NCI-H510A treated with DMSO at 0.1 percent for 48 hours (cell line): ENCODE measurements at places on chromosomes 11 and 22.

DNA sequence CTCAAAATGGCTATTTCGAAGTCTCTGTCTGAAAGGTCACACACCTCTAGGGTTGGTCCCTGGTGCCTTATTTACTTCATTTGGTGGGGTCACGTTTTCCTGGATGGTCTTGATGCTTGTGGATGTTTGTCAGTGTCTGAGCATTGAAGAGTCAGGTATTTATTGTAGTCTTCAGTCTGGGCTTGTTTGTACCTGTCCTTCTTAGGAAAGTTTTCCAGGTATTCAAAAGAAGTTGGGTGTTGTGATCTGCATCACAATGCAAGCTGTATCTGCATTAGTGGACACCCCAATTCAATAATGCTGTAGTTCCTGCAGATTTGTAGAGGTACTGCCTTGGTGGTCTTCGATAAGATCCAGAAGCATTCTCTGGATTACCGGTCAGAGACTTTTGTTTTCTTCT lies 63.5 kb upstream of the TP53AIP1 start:
- DNase-seq = no peak

DNA sequence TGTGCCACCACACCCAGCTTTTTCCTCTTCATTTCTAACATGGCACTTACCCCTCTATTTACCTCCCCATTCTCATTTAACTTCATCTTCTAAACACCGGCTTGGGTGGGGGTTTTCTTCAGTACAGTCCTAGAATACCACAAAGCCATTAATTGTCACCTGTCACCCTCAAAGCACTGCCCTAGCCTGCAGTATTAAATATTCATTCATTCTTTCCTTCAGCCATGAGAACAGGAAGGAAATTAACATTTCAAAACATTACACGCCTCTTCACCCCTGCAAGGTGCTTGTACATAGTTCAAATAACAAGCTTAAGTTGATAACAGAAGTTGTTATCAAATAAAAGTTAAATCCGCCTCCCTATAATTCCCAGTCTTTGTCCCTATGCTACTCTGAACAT lies 10.7 kb upstream of the VPS37C start:
- DNase-seq = no peak

DNA sequence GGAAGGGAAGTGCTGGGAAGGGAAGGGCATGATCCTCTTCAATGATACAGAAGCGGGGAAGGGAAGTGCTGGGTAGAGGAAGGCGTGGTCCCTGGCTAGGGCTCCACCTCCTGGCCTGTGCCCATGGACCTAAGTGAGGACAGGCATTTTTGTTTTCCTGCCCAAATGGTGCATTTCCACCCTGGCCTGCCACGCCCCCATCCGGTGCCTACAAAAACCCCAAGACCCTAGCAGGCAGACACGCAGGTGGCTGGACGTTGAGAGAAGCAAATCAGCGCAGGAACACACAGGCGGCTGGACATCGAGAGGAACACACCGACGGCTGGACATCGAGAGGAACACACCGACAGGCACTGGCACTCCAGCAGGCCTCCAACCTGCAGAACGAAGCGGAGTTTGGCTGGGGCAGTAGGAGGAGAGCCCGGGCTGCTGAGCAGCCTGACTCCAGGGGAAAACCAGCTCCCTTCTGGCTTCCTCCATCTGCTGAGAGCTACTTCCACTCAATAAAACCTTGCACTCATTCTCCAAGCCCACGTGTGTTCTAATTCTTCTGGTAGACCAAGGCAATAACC lies 628.3 kb downstream of the BUD13 start:
- DNase-seq = no peak

GRCh38 chr11:79025622-79026021 lies 415.2 kb downstream of the TENM4 start:
- DNase-seq = no peak

GRCh38 chr11:113001709-113002108 lies 40.5 kb downstream of the NCAM1 start:
- DNase-seq = peak; percentile 46

DNA sequence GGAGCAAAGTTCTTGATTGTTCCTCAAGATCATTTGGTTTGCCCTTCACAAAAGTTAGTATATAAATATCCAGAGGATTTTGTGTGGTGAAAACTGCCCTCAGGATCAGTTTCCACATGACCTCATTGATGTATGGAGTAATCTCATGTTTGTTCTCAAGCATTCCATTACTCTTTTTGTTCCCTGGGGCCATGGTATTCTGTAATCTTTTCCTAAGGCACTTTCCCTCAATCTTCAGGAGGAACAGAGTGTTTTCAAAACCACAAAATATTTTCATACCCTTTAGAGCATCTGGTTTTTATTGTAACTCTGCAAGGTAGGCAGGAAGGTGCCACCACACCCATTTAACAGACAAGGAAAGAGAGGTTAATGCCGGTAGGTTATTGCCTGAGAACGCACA lies 99.6 kb downstream of the FAM181B start:
- DNase-seq = no peak

DNA sequence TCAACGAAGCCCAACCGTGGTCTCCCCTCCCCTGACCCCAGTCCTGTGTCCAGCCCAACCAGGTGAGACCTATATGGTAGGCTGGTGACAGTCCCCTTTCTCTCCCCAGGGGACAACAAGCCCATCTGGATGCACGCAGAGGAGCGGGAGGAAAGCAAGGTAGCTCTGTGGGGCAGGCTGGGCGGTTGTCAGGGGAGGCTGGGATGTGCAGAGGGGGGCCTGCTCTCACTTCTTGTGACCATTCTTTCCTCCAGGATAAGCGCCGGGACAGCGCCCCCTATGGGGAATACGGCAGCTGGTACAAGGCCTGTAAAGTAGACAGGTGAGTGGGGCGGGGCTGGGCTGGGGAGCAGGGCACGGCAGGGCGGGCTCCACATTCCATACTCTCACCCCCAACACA lies 3.5 kb upstream of the RAB1B start:
- DNase-seq = no peak

DNA sequence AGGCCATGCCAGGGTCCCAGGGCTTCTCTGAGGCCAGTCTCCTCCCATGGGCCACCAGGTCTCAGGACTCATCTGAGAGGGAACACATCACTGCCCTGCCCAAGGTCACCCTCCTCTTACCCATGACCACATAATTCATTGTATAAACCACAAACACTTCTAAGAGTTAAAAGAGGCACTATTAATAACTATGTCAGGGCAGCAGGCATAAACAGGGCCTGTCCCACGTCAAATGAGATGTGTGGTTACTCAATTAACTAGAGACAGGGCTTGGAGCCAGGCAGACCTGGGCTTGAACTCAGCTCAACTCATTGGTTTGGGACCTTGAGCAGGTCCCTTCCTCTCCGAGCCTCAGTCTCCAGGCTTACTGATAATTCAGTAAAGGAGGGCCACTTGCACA lies 33.1 kb downstream of the ARAP1 start:
- no peak for DNase-seq

- DNase-seq = no peak
Measured at GRCh38 chr11:58688789-58689503, 42.8 kb downstream of the GLYAT start.

GRCh38 chr11:117071344-117071787 lies 26.9 kb downstream of the SIK3 start:
- DNase-seq = peak; percentile 62

DNA sequence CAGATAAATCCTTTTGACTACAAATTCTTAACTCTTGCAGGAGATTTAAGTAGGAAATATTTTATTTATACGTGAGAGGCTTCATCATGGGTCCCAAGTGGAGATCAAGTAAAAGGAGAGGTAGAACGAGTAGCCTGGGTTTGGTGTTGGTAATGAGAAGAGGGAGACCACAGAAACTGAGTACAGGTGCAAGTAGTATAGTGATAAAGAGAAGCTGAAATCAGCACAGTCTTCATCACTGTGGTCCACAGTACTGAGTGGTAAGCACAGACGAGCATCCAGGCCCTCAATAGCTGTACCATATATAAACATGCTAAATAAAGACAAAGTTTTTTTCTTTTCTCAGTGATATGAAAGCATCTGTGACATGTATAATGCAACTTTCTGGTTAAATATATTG lies 5.8 kb upstream of the OR52E5 start:
- DNase-seq = no peak

DNA sequence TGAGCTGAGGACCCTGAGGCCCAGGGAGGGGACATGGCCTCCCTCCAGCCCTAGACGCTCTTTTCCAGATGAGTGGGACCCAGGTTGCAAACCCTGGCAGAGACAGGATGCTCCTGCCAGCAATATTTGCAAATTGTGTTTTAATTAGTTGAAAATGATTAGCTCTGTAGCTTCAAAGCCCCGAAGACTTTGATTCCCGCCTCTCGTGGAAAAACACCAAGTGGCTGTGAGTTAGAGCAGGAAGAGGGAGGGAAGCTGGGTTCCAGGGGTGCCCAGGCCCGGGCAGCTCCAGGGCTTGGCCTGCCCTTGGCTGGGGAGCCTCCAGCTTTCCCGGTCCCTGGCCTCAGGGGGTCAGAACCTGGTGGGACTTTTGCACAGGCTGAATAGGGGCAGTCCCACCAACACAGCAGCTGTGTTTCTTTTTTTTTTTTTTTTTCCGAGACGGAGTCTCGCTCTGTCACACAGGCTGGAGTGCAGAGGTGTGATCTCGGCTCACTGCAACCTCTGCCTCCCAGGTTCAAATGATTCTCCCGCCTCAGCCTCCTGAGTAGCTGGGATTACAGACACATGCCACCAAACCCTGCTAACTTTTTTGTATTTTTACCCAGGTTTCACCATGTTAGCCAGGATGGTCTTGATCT lies 101.6 kb upstream of the RTL6 start:
- DNase-seq = no peak

DNA sequence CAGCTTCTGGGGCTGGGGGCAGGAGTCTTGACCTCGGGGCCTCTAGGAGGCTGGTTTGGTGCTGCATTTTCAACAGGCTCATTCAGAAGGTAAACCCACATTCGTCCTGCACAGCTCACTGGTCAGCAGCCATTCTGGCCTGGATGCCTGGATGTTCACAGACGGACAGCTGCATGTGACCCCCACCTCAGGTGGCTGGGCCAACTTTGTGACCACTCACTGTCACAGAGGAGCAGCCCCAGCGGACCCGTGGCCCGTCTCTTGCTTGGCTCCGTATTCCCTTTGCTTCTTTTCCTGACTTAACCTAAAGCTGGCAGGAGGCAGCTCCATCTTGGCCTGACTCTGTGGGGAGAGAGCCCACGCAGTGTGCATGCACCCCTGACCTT lies 8.2 kb downstream of the DGCR8 start:
- no peak for DNase-seq

DNA sequence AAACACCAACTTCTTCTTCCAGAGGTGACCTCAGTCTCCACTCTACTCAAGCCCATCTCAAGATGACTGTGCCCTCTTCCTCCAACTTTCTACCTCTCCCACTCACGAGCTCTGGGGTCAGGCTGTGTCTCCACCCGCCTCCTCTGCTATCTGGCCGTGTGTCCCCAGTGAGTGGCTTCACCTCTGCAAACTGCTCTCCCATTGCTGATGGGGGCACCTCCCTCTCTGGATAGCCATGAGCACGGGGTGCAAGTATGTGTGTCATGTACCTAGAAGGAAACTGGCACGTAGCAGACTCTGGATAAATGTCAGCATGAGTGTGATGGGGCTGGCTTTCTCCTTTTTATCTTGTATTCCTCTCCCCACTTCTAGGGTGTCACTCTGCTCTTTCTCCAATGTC lies 18.3 kb upstream of the RAC2 start:
- no peak for DNase-seq

DNA sequence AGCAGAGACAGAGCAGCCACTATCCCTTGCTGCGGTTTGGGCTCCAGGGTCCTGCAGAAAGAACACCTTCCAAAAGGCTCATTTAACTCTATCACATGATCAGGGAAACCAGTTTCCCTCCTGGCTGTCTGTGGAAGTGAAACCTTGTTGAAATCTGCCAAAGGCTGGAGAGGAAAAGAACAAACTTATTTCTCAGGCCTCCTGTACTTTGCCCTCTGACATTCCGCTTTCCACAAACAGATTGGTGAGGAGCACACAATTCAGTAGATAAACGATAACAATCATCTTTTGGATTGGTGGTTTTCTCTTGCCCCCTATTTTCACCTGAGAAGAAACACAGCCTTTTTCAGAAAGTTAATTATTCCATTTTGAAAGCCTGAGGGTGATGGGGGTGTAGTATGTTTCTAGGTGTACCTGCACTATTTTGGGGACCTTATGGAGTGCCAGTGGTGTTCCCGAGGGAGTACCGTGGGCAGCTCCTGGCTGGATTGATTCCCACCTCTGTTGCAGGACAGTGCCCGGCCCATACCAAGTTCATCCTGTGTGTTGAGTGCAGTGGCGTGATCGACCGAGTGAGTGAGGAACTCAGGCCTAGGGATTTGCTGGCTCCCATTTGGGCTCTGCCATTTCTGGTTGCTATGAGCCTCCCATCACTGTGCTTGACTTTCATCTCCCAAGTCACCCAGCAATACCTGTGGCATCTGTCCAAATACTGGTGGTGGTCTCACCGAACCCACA lies 102.0 kb downstream of the TBC1D22A start:
- no peak for DNase-seq

DNA sequence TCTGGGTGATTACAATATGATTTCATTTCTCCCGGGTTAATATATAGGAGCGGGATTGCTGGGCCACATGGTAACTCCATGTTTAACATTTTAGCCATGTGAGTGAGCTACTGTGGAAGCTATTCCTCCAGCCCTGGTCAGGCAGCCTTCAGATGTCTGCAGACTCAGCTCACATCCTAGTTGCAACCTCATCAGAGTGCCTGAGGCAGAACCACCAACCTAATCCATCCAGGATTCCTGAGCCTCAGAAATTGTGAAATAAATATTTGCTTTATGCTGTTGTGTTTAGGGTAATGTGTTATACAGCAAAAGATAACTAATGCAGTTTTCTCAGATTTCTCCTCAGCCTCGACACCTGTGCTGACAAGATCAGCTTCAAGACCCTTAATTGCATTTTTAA lies 676.8 kb downstream of the OPCML start:
- no peak for DNase-seq

DNA sequence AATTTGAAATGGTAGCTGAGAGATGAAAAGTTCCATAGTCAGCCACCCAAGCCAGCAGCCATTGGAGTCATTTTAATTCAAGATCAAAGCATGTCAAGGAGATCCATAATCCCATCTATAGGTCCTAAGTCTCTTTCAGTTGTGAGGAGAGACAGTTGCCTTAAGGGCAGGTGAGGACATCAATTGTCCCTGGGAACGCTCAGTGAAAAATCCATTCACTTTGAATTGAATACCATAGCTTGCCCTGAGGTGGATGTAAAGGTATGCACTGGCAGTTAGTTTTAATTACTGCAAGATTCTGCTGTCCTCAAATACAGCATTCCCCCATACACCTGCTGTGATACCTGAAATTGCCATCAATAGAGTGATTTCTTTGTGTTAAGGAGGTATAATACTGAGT lies 25.3 kb upstream of the TBCEL start:
- no peak for DNase-seq

GRCh38 chr11:11476499-11476898 lies 123.4 kb upstream of the CSNK2A3 start:
- DNase-seq = no peak

DNA sequence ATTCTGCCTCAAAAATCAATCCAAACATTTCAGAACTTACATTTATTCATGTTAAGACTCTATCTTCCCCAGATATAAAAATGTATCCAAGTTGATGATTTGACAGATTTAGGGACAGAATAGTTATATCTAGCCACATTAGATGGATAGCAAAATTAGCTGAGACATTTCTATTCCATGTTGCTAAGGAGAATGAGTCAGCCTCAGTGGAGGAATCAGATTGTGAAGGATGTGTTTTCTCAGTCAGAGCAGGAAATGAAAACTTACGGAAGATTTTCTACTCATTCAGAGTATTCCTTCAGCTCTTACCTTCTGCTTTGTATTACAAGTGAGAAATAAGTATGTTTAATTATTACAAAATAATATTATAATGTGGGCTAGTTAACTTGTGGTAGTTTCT lies 556.3 kb upstream of the ANO3 start:
- no peak for DNase-seq

GRCh38 chr11:11960687-11961086 lies 47.7 kb downstream of the DKK3 start:
- DNase-seq = no peak

GRCh38 chr11:64222651-64223000 lies 3.4 kb downstream of the TRPT1 start:
- no peak for DNase-seq
